Aorta (tissue), 5 donors: ENCODE measurements at places on chromosomes 4 and X. TPM values are rescaled to one million over a fixed set of nuclear protein-coding genes. Genes with fewer than 3 reads are reported as not detected.

Gene NXF2B
- not detected for total RNA-seq

Gene PHF8
- total RNA-seq = 39.7 TPM

Gene SSX3
- total RNA-seq = not detected

Gene GPR101
- total RNA-seq = not detected

Gene COL4A6
- 2.7 TPM for total RNA-seq

Gene ATP8A1
- 13.2 TPM for total RNA-seq

Gene HSFX2
- total RNA-seq = not detected

- DNase-seq = no peak
These were observed 37.9 kb downstream of the NUDT6 start for GRCh38 chr4:122884499-122884898.

DNA sequence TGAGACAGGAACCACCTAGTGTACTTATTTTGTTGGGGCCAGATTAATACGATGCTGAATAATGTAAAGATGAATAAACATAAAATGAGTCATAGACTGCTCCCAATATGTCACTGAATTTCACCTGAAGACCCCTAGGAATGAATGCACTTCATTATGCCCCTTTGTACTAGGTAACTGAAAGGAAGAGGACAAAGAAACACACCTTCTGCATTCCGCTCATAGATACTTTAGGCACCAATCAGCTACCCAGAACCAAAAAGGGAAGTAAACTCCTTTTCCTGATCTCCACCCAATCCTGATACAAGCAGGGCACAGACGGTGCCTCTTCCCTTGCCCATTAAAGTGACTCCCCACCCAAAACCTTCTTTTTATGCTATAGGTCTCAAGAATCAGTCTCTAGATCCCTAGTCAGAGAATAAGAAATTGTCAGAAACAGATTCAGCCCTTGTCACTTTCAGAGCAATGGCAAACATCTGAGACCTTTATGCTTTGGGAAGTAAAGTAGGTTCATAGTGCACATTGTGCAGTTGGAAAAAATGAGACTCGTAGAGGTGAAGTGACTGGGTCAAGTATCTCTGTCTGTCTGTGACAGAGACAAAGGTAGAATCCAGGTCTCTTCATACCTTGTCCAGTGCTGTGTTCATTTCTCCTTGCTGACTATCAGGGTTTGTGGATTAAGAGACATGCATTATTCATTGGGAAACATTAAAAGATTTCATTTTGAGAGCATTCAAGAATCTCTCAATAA lies 2.3 kb downstream of the GPR174 start:
- DNase-seq = no peak

DNA sequence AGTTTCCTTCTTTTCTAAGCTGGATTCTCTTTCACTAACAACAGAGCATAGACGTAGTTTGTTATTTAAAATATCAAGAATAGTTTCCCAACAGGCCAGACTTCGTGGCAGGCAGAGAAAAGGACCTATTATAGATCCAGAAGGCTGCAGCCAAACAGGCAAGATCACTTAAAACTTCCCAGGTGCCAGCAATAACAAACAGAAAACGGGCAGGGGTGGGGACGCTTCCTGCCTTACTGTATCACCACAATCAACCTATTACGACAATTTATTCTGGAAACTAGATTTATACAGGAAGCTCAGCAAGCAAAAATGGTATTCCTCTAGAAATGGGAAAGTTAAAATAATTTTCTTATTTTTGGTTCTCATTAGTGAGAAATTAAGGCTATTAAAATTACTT lies 22.1 kb downstream of the RWDD4 start:
- DNase-seq = peak; percentile 57

GRCh38 chr4:101823864-101824263 lies 33.3 kb downstream of the BANK1 start:
- DNase-seq = no peak

DNA sequence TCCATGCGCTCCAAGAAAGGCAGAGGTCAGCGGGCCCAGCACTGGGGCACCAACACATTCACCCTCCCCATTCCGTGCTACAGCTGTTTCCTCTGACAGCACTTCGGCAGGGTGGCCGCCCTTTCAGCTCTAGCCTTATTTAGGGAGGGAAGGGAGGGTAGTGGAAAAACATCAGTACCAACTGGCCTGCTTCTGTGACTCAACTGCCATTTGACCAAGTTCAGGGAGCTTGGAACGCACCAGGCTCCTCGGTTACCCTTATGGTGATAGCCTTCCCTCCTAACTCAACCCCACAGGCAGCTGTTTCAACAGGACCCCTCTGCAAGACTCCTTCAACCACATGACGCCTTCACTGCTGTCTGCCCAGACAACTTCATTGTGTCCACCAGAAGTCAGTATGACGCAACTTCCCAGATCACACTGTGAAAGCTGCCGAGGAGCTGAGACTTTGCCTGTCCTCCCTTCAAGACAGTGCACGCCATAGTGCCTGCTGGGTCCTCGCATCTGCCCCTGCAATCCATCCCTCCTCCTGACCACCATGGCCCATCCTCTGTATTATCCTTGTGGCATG lies 132.2 kb downstream of the AFAP1 start:
- no peak for DNase-seq

DNA sequence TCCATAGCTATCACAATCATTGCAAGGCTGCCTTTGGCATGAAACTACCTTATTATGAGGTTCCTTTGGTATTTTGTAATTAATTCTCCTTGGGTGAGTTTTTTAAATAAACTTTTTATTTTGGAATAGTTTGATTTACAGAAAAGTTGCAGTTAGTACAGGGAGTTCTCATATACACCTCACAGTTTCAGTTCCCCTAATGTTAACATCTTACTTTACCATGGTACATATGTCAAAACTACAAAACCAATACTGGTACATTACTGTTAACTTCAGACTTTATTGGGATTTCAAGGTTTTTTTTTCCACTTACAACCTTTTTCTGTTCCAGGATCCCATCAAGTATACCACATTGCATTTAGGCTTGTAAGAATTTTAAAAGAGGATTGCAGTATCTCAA lies 52.0 kb upstream of the RGN start:
- DNase-seq = no peak

DNA sequence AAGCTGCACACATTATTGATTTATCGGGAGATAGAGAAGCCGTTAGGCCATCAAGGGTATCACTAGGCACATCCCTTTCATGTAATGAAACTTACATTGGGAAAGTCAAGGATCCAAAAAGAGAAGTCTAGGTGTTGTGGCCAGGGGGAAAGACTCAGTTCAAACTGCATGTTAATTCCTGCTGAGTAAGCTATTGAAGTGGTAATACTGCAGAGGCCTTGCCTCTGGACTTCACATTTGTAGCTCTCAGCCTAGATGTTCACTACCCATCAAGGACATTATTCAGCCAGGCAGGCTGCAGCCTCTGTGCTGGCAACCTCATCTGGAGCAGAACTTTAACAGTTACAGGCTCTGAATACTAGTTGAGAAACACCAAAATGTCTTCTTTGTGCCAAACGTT lies 2094.5 kb upstream of the AGA start:
- DNase-seq = no peak

DNA sequence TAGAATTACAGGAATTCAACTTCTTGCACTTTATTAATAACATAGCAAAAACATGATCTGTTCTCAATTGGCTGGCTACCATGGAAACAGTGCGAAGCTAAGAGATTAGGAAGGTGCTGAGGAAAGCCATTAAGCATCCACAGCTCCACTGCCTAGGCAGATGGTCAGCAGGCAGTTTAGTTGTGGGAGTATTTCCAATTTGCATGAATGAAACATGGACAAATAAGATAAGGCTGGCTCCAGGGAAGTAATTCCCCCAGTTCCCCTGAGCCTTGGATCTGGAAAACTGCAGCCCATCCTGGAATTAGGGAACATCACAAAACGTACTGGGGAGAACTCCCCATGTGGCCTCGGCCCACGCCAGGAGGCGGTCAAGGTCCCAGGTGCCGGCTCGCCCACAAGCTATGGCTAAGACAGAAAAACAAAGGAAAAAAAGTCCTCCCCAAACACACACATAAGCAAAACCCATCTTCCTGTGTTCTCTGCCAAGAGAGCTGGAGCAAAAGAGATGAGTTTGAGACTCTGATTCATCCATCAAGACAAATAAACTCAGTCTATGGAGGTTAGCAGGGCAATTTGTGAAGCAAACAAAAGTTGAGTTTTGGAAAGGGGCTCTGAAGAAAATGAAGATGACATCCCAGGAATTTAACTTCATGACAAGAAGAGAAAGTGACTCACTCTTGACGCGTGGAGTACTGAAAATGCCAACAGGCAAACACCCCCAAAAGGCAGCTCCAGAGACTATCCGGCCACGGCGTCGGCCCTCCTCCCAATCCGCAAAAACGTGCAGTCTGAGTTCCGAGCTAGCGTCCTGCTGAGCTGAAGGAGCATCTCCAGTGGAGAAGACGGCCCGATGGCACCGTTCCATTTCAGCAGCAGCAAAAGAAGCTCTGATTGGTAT lies 45.1 kb downstream of the IGFBP7 start:
- peak; percentile 85 for DNase-seq

GRCh38 chrX:100373673-100374072 lies 36.4 kb downstream of the PCDH19 start:
- no peak for DNase-seq

GRCh38 chr4:97215409-97215941 lies 927.8 kb downstream of the STPG2 start:
- no peak for DNase-seq
